Heart right ventricle (tissue), 16 donors: ENCODE measurements at places on chromosomes 7 and 10.

- no peaks in the 10 kb centered on the region for H3K27me3 ChIP-seq
- no peak for DNase-seq
- H3K4me1 ChIP-seq: peaks cover 51% of the 10 kb centered on the region
- no peak overlapping the region for H3K27ac ChIP-seq
- H3K4me3 ChIP-seq: no peak overlapping the region
- no peaks in the 10 kb centered on the region for H3K36me3 ChIP-seq
These were observed 24.7 kb upstream of the TFAM start for GRCh38 chr10:58360412-58361004.

DNA sequence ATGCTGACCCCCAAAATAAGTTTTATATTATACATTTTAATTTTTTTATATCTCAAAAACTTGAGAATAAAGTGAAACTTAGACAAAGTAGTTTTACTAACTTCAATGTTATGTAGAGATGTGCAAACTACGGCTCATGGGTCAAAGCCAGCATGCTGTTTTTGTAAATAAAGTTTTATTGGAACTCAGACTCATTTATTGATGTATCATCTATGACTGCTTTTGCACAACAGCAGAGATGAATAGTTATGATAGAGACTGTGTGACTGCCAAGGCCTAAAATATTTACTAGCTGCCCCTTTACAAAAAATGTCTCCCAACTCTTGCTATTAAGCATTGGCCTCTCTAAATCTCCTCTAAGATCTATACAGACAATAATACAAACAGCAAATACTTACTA is 12.4 kb downstream of the MTPN start:
- no peaks in the 10 kb centered on the region for H3K27me3 ChIP-seq
- peaks cover 12% of the 10 kb centered on the region for H3K4me1 ChIP-seq
- no peak for DNase-seq
- H3K4me3 ChIP-seq: no peak overlapping the region

DNA sequence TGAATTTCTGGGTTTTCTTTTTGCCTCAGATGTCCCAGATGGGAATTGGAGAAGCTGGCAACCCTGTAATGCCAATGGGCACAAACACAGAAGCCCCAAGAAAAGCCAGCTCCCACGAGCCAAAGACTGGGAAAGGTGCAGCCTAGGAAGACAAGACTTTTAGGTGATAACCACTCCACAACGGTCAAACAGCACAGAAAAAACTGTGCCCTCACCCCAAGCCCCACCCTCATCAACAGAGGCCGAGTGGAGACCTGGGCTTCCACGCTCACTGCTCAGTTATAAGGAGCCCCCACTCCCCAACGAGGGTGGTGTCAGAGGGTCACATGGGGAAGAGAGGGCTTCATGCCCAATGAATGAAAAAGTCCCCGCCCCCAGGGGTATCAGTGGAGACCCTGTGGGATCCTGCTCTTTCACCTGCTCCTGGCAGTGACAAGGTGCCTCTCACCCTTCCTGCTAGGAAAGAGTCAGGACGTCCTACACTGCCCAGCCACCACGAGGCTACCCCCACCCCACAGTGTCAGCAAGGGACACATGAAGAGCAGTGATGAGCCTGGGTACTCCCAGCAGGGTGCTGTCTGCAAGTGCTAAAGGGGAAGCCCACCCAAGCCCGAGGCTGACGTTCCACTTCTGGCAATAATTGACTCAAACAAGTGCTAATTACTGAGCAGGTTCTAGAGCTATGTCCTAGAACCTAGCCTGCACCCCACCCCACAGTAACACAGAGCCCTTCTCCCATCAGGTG is 8.3 kb downstream of the TMEM273 start:
- H3K27me3 ChIP-seq: no peaks in the 10 kb centered on the region
- H3K4me3 ChIP-seq: no peak overlapping the region
- DNase-seq: no peak
- no peaks in the 10 kb centered on the region for H3K36me3 ChIP-seq
- H3K27ac ChIP-seq: peak overlapping the region; percentile 31

GRCh38 chr10:106086391-106086790 is 1078.1 kb downstream of the SORCS1 start:
- no peak for DNase-seq
- no peak overlapping the region for H3K4me3 ChIP-seq
- H3K36me3 ChIP-seq: no peaks in the 10 kb centered on the region
- no peak overlapping the region for H3K27ac ChIP-seq
- H3K4me1 ChIP-seq: no peaks in the 10 kb centered on the region

GRCh38 chr7:132249256-132249971 is 326.9 kb downstream of the PLXNA4 start:
- H3K36me3 ChIP-seq: no peaks in the 10 kb centered on the region
- no peak overlapping the region for H3K4me3 ChIP-seq
- no peaks in the 10 kb centered on the region for H3K27me3 ChIP-seq
- H3K27ac ChIP-seq: no peak overlapping the region
- peaks cover 22% of the 10 kb centered on the region for H3K4me1 ChIP-seq
